HFF-Myc (cell line): ENCODE measurements at places on chromosomes 13 and 19.

- DNase-seq, result no peak
Observed at GRCh38 chr19:46737298-46737654, 8.6 kb upstream of the FKRP start.

DNA sequence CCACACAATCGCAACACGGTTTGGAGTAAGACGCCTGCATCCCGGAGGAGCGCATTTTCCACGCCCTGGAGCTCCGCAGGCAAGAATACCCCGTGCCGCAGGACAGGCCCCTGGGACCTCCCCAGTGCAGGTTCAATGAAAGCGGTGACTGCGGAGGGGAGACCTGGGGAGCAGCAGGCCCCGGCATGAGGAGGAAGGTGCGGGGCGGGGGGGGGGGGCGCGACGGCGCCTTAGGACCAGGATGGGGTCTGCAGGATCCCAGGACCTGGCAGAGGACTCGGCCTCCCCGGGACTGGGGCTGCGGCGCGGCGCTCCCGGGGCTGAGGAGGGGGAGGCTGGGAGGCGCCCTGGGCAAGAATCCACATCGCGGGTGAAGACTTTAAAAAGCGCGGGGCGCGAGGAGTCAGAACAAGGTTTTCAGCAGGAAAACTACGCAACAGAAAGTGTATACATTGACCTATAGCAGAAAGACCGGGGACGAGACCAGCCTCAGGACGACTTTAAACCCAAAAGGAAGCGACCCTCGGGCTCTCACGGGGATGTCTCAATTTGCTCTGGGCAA lies 432 bp downstream of the ZNF611 start:
- no peak for DNase-seq

- DNase-seq, result no peak
Observed at GRCh38 chr19:54893406-54893805, 12.5 kb upstream of the NCR1 start.

GRCh38 chr19:35034005-35034502 lies 3.8 kb downstream of the SCN1B start:
- DNase-seq, result no peak

DNA sequence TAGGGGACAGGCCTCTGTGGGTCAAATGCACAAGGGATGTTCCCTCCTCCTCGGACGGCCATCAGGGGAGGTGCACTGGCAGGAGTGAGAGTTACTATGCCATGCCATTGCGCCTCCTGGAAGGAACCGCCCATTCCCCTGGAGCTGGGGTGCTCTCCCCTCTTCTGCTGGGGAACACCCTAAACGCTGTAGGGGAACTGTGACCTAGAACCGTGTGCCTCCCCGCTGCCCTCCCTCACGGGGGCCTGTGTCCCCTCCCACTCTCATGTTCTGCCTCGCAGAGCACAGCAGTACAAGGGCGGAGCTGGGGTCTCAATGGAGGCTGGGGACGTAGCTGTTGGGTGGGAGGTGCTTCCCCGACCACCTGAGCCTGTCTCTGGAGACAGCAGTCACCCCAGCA lies 17.2 kb upstream of the CRTC1 start:
- no peak for DNase-seq

DNA sequence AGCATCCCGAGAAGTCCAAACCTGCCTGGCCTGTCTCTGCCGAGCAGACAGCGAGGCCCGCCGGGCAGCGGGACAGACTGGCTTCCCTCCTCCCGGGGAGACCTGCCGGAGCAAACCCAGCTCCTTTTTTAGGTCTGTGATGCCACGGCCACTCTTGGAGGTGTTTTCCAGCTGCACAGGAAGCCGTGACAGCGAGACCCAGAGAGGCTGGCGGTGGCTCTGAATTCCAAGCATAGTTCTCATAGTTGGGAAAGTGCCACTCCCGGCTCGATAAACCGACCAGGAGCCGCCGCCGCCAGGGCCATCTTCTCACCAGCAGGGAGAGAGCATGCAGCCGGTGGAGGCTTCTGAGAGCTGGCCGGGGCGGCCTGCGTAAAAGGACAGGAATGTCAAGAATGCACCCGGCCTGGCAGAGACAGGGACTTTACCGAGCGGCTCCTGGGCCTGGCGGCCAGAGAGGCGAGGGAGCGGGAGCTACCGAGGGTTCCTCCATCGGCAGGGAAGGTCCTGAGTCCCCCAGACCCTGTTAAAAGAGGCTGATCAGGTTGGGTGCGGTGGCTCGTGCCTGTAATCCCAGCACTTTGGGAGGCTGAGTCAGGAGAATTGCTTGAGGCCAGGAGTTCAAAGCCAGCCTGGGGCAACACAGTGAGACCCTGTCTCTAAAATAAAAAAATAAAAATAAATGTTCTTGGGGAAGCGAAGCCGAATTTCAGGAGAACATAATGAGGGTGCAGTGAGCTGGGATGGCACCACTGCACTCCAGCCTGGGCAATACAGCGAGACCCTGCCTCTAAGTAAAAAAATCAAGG lies 64.9 kb downstream of the GADD45B start:
- DNase-seq, result peak; percentile 81

GRCh38 chr19:30011051-30011578 lies 69.1 kb downstream of the URI1 start:
- DNase-seq, result no peak

DNA sequence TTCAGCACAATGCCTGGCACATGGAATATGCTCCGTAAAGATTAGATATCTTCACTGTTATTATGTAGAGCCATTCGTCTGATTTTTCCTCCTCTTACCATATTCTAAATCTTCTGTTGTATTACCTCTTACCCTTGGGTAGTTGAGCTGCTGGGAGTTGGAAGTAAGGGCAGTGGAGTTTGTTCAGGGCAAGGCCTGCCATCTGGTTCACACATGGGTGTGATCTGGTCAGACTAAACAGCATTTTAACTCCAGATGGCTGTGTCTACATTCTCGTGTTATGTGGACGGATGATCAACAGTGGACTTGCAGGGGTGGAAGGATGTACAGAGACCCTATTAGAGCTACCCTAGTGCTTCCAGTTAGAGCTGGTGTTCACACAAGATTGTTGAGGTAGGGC lies 164.9 kb downstream of the ZIC5 start:
- no peak for DNase-seq

GRCh38 chr13:65921933-65922332 lies 1308.2 kb downstream of the PCDH9 start:
- no peak for DNase-seq

- DNase-seq, result no peak
Observed at GRCh38 chr13:74135326-74136083, 1.3 kb upstream of the KLF12 start.

DNA sequence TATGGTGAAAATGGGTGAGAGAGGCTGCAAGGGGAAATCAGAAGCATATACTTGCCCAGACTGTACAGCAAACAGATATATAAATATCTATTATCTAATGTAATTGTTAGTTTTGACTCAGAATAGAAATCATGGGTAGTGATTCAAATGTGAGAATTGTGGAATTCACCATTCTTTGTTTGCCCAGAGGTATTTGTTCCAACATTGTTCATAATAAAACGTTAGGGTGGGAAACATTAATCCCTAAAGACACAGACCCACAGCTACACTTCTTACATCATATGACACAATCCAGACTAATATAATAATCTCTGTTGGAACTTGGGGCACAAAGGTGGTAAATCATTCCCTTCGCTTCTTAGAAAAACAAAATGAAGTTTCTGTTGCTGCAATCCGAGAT lies 646.5 kb upstream of the SLITRK6 start:
- no peak for DNase-seq

- DNase-seq, result no peak
Observed at GRCh38 chr13:81957121-81957520, 1616.2 kb upstream of the SPRY2 start.

GRCh38 chr13:46712524-46712923 lies 84.4 kb downstream of the ESD start:
- DNase-seq, result no peak

- no peak for DNase-seq
Observed at GRCh38 chr13:52650731-52651130, 1.9 kb upstream of the SUGT1 start.

GRCh38 chr19:49556412-49557398 lies 23.7 kb downstream of the NOSIP start:
- DNase-seq, result no peak

DNA sequence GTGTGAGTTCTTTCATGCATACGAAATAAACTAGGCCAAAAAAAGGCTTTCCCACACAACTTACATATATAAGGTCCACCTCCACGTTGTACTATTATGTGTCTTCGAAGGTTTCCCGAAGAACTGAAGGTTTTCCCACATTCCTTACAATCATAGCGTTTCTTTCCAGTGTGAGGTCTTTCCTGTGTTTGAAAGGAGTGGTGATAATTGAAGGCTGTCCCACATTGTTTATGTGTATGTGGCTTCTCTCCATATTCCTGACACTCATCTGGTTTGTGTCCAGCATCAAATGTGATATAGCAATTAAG lies 14.6 kb downstream of the ZNF442 start:
- no peak for DNase-seq

GRCh38 chr13:106905380-106906162 lies 337.6 kb upstream of the ARGLU1 start:
- DNase-seq, result no peak

GRCh38 chr13:24060993-24061392 lies 99.5 kb upstream of the SPATA13 start:
- no peak for DNase-seq

DNA sequence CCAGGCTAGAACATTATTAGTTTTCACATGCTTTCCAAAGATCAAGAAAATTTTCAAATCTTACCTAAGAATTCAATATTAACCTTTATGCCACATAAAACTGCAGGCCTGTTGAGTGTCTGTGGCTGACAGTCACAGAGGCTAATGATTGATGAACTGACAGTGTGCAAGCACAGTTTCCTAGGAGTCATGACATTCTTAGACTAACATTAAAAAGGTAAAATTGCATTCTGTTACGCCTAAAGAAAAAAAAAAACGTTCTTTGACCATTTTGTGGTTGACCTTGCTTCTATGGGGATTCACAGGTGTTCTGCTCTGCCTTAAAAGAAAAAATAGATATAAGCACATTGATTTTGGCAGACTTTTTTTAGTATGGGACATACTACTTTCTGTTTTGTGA lies 1776.2 kb downstream of the PCDH9 start:
- DNase-seq, result no peak

DNA sequence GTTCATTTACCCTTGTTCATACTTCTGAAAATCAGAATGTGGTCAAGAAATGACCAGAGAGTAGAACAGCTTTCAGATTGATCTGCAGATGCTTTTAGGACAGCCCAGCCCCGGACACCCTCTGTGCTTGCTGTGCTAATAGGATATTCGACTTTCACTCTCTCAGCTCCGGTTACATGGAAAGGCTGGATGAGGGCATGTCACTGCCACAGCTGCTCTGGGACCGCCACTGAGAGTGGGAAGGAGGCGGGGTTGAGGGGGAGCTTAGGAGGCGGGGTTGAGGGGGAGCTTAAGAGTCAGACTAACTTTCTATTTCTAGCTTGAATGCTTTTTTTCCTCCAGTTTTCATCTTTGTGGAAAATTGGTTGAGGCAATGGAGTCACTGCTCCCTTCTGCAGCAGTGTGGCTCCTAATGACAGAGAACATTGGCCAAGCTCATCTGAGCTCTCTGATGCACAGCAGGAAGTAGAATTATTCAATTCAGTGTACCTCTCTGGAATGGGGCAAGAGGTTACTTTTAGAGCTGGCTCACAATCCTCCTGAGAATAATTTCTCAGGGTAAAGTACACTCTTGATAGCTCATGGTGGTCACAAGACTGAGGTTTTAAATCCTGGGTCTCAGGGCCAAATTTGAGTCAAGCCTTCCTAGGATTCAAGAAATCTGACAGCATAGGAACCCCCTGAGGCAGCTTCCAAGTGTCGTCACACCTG lies 74.6 kb upstream of the NPAS1 start:
- no peak for DNase-seq

GRCh38 chr19:33811246-33811645 lies 14.6 kb downstream of the KCTD15 start:
- no peak for DNase-seq

DNA sequence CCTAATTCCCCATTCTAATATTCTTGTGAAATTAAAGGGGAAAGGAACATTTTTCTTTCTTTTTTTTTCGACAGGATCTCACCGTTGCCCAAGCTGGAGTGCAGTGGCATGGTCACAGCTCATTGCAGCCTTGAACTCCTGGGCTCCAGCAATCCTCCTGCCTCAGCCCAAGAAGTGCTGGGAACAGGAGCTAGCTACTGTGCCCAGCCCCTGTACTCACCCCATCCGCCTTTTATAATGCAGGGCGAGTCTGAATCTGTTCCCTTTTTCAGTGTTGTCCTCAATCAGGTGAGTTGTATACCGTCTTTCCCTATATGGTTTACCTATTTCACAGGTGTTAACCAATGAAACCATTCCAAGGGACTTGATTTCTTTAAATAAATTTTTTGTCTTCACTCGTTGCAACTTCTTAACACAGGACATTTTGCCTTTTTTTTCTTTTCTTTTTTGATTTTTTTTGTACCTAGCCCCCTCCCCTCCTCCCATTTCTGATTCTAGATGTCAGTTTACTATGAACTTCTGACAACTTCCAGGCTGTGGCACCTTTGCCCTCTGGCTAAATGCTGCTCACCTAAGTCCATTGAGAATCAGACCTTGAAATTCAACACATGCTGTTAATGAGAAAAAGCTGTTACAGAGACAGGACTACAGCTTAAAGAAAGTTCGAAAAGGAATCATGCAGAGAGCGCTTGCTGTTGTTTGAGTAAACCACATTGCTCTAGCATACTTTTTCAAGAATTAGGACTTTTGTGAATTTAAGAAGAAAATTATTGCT lies 562.1 kb upstream of the KLF12 start:
- DNase-seq, result no peak

DNA sequence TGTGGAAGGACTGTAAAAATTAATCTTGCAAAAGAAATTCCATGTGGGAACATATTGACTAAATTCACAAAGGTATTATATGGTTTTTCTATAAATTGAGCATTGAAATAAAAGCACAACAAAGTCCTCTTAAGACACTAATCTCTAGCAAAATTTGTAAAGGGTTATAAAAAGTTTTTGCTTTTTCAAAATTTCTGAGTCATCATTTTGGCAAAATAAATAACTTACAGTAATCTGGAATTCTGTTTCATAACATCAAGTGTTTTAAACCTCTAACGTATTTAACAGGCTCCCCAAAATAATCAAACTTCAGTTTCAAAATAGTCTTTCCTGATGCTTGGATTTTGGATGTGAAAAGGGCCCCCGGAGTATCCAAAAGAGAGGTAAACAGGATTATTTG lies 26.0 kb downstream of the MED4 start:
- no peak for DNase-seq

GRCh38 chr19:23787106-23787505 lies 28.4 kb upstream of the ZNF681 start:
- DNase-seq, result no peak

- DNase-seq, result no peak
Observed at GRCh38 chr13:71712988-71713653, 153.9 kb downstream of the DACH1 start.

DNA sequence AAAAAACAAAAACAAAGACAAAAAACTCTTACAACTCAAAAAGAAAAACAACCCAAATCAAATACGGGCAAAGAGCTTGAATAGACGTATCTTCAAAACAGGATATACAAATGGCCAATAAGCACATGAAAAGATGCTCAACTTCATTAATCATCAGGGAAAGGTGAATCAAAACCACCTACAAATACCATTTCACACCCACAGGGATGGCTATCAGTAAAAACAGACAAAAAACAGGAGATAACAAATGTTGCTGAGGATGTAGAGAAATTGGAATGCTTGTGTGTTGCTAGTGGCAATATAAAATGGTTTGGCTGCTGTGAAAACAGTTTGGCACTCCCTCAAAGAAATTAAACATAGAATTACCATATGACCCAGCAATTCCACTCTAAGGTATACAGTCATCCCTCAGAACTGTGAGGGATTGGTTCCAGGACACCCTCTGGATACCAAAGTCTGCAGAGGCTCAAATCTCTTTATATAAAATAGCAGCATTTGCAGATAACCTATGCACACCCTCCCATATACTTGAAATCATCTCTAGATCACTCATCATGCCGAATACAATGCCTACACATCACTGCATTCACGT lies 29.7 kb downstream of the MLLT1 start:
- DNase-seq, result no peak
